ENCODE measurements at places on chromosomes 2 and 18.

DNA sequence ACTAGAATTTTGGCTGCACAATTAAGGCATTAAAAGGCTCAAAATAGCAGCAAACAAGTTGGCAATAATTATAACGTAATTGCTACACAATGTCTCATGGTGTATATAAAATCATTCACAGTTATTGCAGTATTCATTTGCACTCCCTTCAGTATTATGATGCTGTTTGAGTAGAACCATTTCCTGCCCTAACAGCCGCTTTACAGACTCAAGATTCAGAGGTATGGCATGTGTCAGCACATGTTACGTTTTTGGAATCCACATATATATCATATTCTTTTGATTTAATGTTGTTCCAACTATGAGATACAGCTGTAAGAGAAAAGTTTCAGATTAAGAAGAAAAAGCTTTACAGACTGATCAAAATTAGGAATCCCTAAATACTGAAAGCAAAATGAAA is 56.3 kb upstream of the NCKAP5 start:
- no peak for DNase-seq

- DNase-seq = no peak
Observed at GRCh38 chr2:241849616-241850543, 8.8 kb downstream of the PDCD1 start.

GRCh38 chr18:11733031-11733430 is 44.0 kb downstream of the GNAL start:
- DNase-seq = peak; percentile 38

DNA sequence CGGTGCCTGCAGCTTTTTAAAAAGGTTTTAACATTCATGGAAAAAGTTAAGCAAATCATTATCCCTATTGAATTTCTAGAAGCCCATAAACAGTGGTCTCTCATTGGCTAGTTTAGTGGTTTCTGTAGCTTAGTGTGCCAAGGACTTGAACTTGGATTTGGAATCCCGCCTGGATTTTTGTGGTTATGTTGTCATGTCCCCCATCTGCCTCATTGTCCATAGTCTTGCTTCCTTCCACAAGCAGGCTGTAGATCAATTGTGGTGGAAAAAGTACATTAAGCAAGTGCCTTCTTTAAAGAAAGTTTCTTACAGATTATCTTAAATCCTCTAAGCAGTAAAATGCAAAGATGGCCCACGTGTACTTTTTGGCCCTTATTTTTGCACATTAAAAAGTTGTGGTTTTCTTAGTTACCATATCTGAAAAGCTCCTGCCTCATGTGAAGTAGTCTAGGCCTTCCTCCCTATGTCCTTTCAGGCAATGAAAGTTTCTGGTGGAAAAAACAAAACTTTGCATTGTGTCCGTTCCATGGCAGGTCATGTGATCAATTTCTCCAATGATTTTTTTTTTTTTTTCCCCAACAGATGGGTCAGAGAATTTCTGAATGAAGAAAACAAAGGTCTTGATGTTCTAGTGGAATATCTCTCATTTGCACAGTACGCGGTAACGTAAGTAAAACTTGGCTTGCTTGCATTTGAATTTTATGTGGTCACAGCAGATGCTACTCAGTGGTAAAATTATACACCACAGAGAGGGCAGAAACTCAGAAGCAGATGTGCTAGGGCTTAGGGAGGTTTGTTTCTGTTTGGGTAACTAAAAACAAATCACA is 158.9 kb downstream of the PRPF40A start:
- DNase-seq = no peak

DNA sequence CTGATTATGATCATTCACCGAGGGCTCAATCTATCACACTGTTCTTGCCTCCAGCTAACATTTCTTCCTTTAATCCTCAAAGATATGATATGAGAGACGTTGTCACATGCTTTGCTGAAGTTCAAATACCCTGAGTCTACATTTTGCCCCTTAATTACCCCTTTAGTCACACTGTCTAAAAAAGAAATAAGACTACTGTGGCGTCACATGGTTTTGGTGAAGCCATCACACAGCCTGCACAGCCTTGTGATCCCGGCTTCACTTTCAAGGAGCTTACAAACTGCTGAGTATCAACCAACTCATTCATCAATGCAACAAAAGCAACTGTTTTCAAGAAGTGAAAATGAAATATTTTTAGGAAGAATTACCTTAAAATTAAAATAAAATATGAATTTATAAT is 31.9 kb upstream of the SOCS6 start:
- DNase-seq = no peak
